ENCODE measurements at places on chromosomes 4 and X.

DNA sequence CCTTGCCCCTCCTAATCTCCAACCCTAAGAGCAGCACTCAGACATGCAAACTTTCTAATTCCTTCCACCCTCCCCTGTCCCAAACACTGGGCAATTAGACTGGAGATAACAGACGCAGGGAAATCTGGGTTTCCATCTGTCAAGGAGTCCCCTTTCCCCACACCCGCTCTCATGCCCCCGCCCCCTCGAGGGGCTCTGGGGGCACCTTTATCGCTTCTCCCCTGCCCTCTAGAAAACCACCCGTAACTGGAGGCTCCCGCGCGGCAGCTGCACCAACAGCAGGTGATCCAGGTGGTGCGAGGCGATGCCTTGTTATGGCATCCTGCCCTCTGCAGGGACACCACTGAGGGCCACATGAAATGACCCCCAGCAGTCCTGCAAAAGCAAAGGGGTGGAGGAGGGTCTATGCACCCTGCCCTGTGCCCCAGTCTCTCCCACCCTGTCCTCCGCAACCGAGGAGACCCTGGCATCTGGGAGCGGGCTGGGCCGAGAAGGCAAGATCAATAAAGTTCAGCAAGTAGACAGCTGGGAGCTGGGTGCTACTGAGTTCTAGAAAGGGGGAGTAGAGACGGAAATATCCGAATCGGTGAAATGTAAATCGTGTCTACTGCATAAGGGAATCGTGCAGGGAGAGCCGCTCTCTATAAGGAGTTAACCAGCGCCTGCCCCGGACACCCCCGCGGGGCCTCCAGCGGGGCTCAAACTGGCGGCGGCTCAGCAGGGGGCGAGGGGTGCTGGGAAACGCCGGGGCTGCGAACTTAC, 1.6 kb downstream of the KCTD8 start:
- DNase-seq, result peak; percentile 8

GRCh38 chr4:16830081-16830480, 68.4 kb downstream of the LDB2 start:
- DNase-seq, result no peak

- DNase-seq, result no peak
Measured at GRCh38 chr4:41535911-41536371, 2.0 kb upstream of the LIMCH1 start.

GRCh38 chrX:72040506-72040905, 91.2 kb downstream of the RTL5 start:
- DNase-seq, result no peak

- no peak for DNase-seq
Measured at GRCh38 chr4:23291139-23291538, 598.4 kb downstream of the GBA3 start.

DNA sequence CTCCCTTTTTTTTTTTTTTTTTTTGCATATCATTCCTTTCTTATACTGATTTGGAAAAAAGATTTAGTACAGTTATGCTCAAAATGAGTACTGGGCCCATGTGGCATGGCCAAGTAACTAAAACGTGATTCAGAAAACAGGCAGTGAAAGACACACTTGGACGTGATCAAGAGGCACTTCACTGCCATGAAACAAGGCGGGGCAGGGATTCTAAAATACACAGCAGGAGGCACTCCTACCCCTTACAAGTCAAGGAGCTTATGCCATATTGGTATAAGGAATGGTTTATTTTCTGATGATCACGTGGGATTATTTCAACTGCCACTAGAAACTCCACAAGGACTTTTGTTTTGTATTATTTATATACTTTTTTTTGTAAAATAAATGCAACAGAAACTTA, 72.0 kb downstream of the CHST7 start:
- DNase-seq, result no peak

GRCh38 chrX:100645106-100645505, 1.1 kb downstream of the SRPX2 start:
- no peak for DNase-seq

GRCh38 chr4:15040916-15041463, 38.7 kb downstream of the CPEB2 start:
- no peak for DNase-seq

DNA sequence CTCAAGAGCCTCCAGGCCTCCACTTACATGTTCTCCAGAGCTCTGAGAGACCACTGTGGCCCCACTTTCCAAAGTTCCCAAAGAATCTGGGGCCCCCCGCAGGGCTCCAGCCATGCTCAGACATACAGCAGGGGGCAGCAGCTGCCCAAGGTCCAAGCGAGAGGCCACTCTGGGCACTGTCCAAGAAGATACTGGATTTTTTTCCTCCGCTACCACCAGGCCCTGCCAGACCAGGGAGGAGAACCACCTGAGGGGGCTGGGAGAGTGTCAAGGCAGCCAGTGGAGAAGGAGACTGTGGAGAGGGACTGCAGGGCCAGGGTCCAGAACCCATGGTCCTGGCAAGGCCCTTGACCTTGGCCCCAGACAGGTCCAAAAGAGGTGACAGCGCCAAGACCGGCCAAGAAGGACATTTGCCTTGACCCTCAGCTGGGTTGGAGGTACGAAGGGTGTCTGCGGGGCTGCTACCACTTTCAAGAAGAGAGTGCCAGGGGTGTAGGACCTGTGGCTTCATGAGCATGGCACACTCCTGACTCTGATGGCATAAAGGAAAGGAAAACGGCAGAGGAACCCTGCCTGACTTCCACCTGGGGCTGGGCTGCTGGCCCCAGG, 5.3 kb downstream of the EMD start:
- no peak for DNase-seq

GRCh38 chr4:154307451-154307850, 184.1 kb downstream of the DCHS2 start:
- no peak for DNase-seq

GRCh38 chrX:13815664-13816063, 1.2 kb downstream of the GPM6B start:
- no peak for DNase-seq

DNA sequence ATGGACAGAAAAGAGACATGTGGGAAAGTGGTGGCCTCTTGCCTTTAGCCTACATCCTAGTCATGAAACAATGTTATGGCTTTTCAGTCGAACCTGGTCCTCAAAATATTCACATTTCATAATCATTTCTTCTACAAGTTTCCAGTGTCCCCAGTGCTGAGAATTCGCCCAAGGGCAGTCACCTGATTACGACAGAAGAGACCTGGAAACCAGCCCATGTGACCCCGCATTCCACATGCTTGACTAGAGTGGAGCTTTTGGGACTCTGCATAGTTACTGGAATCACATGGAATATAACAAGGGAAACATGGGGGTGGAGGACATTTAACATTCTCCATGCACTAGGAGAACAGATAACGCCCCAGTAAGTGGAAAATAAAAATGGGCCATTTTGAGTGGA, 100.1 kb downstream of the PPARGC1A start:
- no peak for DNase-seq

DNA sequence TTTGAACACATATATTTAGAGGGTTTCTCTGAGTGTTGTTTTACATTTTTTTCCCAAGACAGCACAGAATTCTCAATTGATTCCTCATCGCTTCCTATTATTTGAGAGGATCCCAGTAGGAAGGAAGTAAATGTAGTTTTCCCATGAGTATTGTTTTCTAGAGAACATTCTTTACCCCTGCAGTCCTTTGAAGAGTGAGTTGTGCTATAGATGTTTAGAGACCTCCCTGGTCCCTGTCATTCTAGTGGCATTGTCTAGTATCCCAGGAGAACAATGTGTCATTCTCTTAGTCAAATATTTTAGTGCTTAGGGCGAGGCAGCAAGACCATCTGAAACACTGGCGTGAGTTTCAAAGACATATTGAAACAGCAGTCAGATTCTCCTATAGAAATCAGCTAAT, 32.5 kb downstream of the SORBS2 start:
- no peak for DNase-seq

DNA sequence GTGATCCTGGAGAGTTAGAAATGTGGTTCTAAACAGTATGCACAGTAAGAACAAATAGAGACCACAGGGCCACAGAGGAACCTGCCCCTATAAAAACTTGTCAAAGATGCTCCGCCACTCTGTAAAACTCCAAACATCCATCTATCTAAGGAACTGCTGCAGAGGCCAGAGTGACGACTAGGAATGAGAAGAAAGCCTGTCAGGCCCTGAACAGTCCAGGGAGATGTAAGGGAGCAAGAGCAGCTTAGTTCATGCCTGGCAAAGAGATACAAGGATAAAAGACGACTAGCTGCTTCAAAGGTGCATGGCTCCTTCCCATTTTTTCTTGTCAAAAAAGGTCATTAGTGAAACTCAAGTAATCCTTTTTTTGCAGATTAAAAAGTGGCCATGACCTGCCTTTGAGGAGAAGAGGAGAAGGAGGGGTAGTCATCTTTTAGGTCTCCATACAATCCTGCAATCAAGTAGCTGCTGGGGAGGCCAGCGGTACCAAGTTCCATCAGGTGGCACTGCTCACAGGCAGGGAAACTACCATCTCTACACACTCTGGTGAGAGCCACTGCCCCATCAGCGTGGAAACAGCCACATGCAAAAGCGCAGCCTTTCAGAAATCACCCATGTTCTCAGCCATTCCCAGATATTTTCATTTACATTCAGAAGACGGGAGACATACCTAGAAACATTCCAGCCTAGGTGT, 162.1 kb downstream of the TSPAN5 start:
- no peak for DNase-seq

DNA sequence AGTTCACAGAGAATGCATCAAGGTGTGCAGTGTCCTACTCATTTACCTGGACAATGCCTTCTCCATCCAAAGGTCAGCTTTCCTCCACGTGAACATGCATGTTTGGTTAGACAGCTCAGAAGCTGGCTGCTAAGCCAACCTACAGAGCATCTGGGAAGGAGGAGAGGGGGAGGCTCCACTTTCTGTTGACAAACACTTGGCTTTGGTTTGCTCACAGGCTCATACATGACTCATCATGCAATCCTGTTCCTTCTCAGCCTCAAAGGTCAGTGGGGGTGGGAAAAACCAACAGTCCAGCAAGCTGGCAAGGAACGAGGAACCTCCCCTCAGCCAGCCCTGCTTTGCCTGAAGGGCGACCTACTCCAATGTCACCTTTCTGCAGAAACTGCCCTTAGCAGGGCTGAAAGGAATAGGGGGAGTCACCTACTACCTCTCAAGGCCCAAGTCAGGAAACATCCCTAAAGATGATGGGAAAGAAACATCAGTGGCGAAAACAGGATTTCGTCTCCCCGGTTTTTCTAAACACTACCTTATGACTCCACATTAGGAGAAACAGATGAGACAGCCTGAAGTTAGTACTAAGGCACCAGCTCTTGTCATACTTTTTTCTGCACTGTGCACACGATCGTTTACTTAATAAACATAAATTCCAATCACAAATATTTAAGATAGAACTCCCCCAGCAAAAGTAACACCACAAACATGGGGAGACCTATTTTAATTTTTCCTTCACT, 37.9 kb downstream of the RELL1 start:
- DNase-seq, result peak; percentile 96

GRCh38 chr4:173486714-173487392, 43.2 kb downstream of the HAND2 start:
- no peak for DNase-seq

DNA sequence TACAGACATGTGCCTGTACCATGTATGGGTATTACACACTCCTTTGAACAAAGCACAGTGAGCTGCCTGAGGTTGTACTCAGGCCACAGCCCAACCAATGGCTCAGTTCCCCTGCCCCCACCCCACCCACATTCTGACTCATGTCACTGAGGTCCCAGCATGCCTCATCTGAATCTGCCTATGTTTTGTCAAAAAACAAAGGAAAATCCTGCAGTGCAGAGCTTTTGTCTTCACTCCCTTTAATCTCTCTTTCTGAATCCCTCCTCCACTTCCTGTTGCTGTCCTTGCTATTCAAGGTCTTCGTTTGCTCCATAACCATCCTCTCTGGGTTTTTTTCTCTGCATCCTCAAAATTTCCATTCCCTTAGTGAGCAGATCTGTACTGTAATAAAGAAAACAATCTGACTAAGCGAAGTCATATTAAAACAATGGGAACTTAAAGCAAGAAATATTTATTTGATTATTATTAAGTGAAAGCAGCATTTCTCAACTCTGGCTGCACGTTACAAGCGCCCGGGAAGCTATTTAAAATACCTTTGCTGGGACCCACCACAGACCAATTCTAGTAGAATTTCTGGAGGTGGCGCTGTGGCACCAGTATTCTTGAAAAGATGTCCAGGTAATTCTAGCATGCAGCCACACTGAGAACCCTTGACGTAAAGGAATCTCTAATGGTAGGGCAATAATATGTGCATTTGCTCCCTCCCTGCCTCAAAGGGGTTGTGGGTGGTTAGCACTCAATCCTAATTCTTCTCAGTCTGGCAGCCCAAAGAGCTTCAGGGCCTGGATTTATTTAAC, 8.7 kb downstream of the GUCY2F start:
- DNase-seq, result no peak

DNA sequence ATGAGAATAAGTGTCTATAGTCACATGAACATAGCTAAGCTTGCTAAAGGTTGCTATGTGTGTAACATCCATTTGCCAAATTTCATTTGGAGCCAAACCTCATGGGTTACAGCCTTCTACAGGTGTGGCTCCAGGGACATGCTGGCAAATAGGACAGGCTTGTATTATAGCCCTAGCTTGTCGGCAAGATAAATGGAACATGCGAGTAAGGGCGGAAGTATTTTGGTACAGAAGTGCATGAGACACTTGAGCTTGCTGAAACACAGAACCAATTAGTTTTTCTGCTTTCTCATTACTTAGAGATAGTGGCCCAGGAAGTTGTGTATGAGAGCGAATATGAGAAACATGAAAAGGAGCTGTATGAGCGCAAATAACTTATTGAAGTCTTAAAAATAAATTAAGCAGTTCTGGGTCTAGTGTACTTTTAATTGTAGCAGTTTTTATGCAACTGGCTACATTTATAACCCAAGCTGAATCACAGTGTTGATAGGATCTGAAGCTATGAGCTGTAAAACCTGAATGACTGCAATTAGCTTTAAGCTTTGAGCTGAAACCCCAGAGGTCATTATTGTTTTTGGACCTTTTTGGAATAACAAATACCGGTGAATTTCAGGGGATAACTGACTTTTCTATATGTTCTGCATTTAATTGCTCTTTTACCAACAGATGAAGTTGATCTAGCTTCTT, 64.6 kb downstream of the KDM5C start:
- DNase-seq, result peak; percentile 51

DNA sequence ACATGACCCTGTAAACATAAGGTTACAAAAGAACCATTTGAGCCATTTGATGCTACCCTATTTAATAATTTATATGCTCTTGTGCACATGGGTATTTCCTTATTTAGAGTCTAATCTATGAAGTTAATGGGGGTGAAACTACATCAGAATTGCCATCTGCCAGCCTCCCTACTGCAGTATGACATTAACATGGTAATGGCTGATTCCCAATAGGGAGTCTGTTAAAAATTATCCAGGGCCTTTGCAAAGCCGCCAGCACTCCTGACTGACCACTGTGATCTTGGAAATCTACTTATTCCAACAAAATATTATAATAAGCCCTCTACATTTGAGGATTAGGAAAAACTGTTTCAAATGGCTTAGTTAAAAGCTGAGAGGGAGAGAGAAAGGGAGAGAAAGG, 153.7 kb downstream of the CLCN4 start:
- no peak for DNase-seq
